GM23248 (cell line): ENCODE measurements at places on chromosomes 7 and 10.
A peak's percentile ranks its signal among the peaks of the same experiment; 100 is the strongest.

- H3K27me3 ChIP-seq: no peaks in the 10 kb centered on the region
- H3K4me3 ChIP-seq: no peak overlapping the region
- DNase-seq: no peak
- no peaks in the 10 kb centered on the region for H3K4me1 ChIP-seq
- H3K27ac ChIP-seq: no peak overlapping the region
Observed at GRCh38 chr10:50335397-50335796, 84.1 kb upstream of the ASAH2 start.

GRCh38 chr10:3750854-3751253, 34.2 kb downstream of the KLF6 start:
- H3K36me3 ChIP-seq: no peaks in the 10 kb centered on the region
- no peaks in the 10 kb centered on the region for H3K27me3 ChIP-seq
- no peak overlapping the region for H3K4me3 ChIP-seq
- peaks cover 28% of the 10 kb centered on the region for H3K4me1 ChIP-seq
- no peak overlapping the region for H3K27ac ChIP-seq
- DNase-seq: no peak

DNA sequence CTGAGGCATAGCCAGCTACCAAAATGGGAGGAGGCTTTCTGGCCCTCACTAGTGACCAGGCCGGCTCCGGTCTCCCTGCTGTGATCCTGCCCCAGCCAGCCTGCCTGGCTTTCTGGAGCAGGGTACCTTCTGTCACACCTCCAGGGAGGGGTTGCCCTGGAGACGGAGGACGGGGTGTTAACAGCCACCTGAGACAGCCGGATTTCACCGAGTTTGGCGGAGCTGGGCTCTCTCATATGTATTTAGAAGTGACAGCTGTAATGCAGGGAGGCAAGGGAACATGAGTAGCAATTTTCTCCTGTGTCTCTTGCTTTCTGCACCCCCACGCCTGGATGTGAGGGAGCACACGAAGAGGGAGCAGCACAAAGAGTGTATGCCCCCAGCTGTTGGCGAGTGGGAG, 473.3 kb downstream of the PLXNA4 start:
- no peaks in the 10 kb centered on the region for H3K4me1 ChIP-seq
- no peak overlapping the region for H3K27ac ChIP-seq
- DNase-seq: no peak
- H3K36me3 ChIP-seq: no peaks in the 10 kb centered on the region
- H3K27me3 ChIP-seq: peaks cover 10% of the 10 kb centered on the region

DNA sequence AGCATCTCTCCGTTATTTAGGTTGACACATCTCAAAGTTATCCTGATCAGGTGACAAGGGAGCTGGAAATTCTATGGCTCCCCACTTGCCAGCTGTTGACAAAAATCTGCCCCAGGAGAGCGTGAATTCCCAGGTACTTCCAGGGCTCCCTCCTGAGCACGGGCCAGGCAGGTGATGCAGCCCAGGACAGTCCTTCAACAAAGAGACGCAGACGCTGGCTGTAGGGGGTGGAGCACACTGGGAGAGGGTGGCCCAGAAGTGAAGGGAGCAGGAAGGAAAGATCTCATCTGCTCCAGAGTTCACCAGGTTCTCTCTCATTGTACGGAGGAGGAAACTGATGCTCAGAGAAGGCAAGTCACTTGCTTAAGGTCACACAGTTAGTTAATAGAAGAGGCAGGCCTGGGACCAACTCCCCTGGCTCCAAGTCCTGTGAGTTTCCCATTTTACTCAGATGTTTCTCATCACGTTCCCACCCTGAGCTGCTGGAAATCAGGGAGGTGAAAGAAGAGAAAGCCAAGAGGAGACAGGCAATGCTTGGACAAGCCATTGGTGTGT, 41.0 kb upstream of the CHST3 start:
- no peak overlapping the region for H3K27ac ChIP-seq
- no peaks in the 10 kb centered on the region for H3K27me3 ChIP-seq
- H3K4me1 ChIP-seq: peaks cover 31% of the 10 kb centered on the region
- H3K36me3 ChIP-seq: no peaks in the 10 kb centered on the region

GRCh38 chr10:79593377-79593776, 17.4 kb upstream of the SFTPA1 start:
- H3K4me3 ChIP-seq: no peak overlapping the region
- H3K27me3 ChIP-seq: peaks cover 9% of the 10 kb centered on the region
- H3K27ac ChIP-seq: no peak overlapping the region
- no peaks in the 10 kb centered on the region for H3K36me3 ChIP-seq

- no peak overlapping the region for H3K27ac ChIP-seq
- no peak overlapping the region for H3K4me3 ChIP-seq
- H3K27me3 ChIP-seq: no peaks in the 10 kb centered on the region
- H3K4me1 ChIP-seq: peaks cover 26% of the 10 kb centered on the region
- DNase-seq: no peak
Observed at GRCh38 chr10:118343549-118343948, 1.4 kb upstream of the FAM204A start.

GRCh38 chr10:96858706-96859050, 26.6 kb downstream of the LCOR start:
- H3K4me3 ChIP-seq: no peak overlapping the region
- no peaks in the 10 kb centered on the region for H3K27me3 ChIP-seq
- DNase-seq: no peak
- peaks cover 2% of the 10 kb centered on the region; the same call in 1 of the 2 replicates for H3K36me3 ChIP-seq

DNA sequence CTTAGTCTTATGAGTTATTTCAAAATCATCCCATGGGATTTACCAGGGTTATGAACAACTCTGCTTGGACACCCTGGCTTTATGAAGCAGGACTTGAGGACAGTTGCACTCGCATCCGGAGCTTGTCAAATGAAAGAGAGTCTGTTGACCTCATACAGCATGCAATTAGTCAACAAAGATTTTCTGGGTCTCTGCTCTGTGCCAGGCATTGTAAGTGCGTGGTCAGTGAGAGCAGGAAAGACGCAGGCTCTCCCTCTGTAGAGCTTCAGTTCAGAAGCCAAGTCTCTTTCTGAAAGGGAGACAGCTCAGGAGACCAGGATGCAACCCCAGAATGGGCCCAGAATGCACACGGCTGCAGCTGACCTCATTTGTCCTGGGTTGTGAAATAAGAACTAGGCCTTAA, 45.5 kb upstream of the DMBT1 start:
- no peak overlapping the region for H3K4me3 ChIP-seq
- no peak overlapping the region for H3K27ac ChIP-seq
- H3K36me3 ChIP-seq: no peaks in the 10 kb centered on the region; the same call in 1 of the 2 replicates
- H3K27me3 ChIP-seq: no peaks in the 10 kb centered on the region
- H3K4me1 ChIP-seq: no peaks in the 10 kb centered on the region
- DNase-seq: no peak

GRCh38 chr10:24240041-24240751, 31.3 kb downstream of the KIAA1217 start:
- H3K4me3 ChIP-seq: no peak overlapping the region
- H3K36me3 ChIP-seq: no peaks in the 10 kb centered on the region
- H3K27me3 ChIP-seq: no peaks in the 10 kb centered on the region; the same call in 1 of the 2 replicates
- no peak overlapping the region for H3K27ac ChIP-seq
- DNase-seq: peak; percentile 43

- H3K27me3 ChIP-seq: no peaks in the 10 kb centered on the region
- H3K4me3 ChIP-seq: no peak overlapping the region
- H3K27ac ChIP-seq: no peak overlapping the region
- no peaks in the 10 kb centered on the region for H3K4me1 ChIP-seq
- H3K36me3 ChIP-seq: no peaks in the 10 kb centered on the region
- no peak for DNase-seq
Observed at GRCh38 chr7:125681508-125681907, 751.9 kb upstream of the POT1 start.

DNA sequence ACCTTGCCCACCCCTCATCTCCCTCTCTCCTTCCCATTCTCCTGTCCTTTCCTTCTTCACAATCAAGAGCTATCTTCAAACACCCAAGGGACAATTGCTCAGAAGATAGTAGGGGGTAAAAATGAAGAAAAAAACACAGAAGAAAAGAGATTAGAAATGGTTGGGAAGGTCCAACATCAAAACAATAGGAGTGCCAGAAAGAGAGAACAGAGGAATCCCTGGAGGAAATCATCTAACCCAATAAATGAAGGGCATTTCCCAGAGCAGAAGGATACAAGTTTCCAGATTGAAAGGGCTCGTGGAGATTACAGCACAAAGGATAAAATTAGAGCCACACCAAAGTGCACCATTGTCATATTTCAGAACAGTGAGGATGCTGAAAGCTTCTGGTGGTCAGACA, 145.6 kb downstream of the OAT start:
- H3K4me1 ChIP-seq: no peaks in the 10 kb centered on the region
- no peak overlapping the region for H3K4me3 ChIP-seq
- no peaks in the 10 kb centered on the region for H3K36me3 ChIP-seq
- H3K27me3 ChIP-seq: no peaks in the 10 kb centered on the region

DNA sequence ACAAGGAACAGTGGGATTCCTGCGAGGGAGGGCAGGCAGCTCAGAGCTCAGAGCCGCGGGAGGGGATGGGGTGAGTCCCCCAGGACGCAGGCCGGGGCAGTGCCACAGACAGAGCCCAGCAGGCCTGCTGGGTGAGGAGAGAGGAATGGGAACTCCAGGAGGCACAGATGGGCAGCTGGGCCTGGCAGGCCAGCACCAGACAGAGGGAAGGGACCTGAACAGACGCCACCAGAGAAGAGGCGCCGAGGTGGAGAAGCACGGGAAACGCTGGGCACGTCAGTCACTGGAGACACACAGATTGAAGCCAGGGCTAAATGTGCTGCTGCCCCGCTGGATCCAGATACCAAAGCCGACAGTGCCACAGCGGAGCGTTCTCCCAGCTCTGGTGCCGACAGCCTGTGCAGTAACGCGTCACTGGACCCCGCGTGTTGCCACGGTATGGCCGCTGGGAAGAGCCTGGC, 225.8 kb downstream of the MAD1L1 start:
- no peak overlapping the region for H3K27ac ChIP-seq
- no peaks in the 10 kb centered on the region for H3K27me3 ChIP-seq
- no peaks in the 10 kb centered on the region for H3K4me1 ChIP-seq

DNA sequence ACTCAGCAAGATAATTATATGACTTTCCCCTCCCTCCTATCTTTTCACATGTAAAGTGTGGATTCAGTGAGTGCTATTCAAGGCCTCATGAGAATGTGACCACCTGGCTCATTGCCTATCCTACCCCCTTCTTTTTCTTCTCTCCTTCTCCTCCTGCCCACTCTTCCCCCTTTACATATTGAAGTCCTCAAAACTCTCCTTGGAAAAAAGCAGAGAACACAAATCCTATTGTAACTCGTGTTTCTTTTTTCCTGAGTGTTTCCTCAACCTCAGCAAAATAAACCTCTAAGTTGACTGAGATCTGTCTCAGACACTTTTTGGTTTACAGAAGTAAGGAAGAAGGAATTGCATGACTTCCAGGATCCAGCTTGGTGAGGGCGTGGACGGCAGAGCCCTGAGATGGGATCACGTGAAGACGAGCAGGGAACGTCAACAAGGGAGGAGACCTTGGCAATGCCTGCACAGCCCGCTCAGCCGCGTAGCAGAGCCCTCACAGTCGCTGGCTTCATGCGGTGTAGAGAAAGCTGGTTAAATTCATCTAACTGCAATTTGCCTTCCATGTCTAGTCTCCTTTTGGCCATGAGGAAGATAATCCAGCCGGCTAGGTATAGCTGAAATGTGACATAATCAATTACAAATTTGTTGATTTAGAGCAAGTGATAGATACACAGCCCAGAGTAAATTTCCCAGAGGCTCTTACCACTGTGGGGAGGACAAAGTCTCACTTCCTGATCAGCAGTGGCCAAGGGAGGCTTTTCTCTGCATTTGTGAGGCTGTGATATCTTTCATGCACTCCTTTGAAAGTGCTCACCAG, 75.7 kb downstream of the LYZL2 start:
- H3K27ac ChIP-seq: peak overlapping the region; percentile 23; the same call in 1 of the 2 replicates
- peaks cover 4% of the 10 kb centered on the region; the same call in 1 of the 2 replicates for H3K4me1 ChIP-seq
- no peaks in the 10 kb centered on the region for H3K36me3 ChIP-seq
- peak; percentile 81 for DNase-seq

GRCh38 chr7:8514781-8515519, 81.5 kb downstream of the NXPH1 start:
- H3K27me3 ChIP-seq: no peaks in the 10 kb centered on the region
- H3K4me1 ChIP-seq: no peaks in the 10 kb centered on the region
- H3K27ac ChIP-seq: no peak overlapping the region
- H3K36me3 ChIP-seq: no peaks in the 10 kb centered on the region
- H3K4me3 ChIP-seq: no peak overlapping the region
- no peak for DNase-seq

DNA sequence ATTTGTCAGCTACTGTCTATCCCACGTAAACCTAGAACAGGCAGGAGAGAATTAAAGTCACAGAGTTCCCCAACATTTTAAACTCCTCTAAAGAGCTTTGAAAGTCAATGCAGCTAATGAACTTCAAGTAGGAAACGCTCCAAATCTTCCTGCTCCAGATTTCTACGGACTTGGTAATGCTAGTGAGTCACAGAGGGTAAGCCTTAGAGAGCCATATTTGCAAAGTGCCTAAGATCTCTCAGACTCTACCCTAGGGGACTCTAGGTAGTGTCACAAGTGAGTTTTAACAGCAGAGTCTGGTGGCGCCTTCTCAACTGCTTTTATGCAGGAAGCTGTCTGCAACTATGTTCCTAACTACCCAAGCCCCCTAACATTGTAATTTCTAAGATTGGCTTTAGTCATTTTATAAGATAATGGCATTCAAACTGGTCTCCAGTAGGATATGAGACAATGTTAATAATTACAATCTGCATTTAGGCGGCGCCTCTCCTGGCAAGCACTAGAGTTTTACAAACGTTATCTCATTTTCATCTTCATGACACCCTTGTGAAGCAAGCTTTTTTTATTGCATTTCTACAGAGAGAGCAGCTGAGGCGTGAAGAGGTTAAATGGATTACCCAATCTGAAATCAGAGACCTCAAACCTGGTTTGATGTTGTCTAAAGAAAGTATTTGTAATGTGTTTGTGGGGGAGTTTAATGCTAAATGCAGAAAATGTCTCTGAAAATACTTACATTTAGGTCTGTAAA, 22.0 kb upstream of the FZD1 start:
- H3K4me3 ChIP-seq: no peak overlapping the region
- peak overlapping the region; percentile 39; the same call in 1 of the 2 replicates for H3K27ac ChIP-seq
- no peaks in the 10 kb centered on the region for H3K36me3 ChIP-seq
- DNase-seq: peak; percentile 89
- H3K4me1 ChIP-seq: peaks cover 59% of the 10 kb centered on the region

DNA sequence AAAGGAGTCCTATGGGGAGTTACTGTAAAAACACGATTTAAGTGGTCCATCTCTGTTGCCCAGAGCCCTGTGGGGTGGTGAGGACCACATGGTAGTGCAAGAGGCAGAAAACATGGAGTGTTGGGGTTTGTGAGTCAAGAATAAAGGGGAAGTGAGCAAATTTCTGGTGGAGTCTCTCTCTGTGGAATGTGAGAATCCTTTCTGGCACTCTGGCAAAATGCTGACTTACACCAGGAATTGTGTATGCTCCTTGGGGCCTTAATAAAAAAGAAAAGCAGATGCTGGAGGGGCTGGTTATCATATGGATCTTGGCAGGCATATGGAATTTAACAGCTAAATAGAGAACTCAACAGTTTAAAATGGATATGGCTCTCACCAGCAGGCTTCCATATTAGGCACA, 486.0 kb downstream of the TNS3 start:
- no peak overlapping the region for H3K4me3 ChIP-seq
- no peak overlapping the region for H3K27ac ChIP-seq
- H3K27me3 ChIP-seq: no peaks in the 10 kb centered on the region
- peaks cover 43% of the 10 kb centered on the region for H3K4me1 ChIP-seq
- peak; percentile 42 for DNase-seq
